Left lung (tissue), 14 donors: ENCODE measurements at places on chromosomes 12 and 14. TPM values are rescaled to one million over a fixed set of nuclear protein-coding genes. Genes with fewer than 3 reads are reported as not detected.
A peak's percentile ranks its signal among the peaks of the same experiment; 100 is the strongest.

DNA sequence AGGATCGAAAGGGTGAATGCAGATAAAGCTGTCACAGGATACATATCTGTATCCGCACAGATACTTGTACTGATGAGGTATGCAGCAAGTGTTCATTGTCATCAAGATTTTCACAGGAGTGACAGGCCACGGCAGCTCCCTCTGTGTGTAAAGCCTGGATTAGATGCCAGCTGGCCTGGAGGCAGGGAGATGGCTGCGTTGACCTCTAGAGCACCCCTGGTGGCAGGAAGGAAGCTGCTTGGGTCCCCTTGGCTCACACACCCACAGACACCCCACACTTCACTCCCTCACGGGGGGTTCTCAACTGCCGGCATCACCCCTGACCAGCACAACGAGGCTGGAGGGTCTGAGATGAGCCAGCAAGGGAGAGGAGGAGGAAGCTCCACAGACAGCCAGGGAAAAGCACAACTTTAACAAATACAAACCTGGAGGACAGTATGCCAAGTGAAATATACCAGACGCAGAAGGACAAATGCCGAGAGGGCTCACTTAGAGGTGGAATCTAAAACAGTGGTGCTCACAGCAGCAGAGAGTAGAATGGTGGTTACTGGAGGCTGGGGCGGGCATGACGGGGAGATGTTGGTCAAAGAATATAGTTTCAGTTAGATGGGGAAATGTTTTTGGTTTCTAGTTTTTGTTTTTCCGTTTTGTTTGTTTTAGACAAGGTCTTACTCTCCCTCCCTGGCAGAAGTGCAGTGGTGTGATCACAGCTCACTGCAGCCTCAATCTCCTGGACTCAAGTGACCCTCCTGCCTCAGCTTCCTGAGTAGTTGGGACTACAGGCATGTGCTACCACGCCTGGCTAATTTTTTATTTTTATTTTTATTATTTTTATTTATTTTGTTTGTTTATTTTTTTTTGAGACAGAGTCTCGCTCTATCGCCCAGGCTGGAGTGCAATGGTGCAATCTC, 45.7 kb downstream of the TEAD4 start:
- H3K4me3 ChIP-seq, result no peak overlapping the region
- no peak for DNase-seq
- no peaks in the 10 kb centered on the region for H3K27me3 ChIP-seq
- no peak overlapping the region for H3K27ac ChIP-seq
- no peaks in the 10 kb centered on the region for H3K4me1 ChIP-seq

DNA sequence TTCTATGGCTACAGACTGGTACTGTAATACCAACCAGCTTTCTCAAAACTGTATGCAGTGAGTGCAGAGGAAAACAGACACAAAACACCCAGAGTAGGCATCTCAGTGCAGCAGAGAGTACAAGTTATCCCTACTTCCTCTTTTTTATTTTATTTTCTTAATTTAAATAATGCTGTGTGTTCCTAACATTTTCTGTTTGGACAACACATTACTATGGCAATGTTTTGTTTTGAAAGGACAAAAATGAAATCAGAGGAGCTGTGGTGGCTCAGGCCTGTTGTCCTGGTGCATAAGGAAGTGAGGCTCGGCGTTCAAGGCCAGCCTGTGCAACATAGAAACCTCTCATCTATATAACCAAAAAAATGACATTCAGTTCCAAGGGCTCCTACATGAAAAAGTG, 33.7 kb upstream of the SELPLG start:
- no peak overlapping the region for H3K27ac ChIP-seq
- H3K4me3 ChIP-seq, result no peak overlapping the region
- no peak for DNase-seq
- no peaks in the 10 kb centered on the region for H3K27me3 ChIP-seq
- H3K36me3 ChIP-seq, result no peaks in the 10 kb centered on the region

DNA sequence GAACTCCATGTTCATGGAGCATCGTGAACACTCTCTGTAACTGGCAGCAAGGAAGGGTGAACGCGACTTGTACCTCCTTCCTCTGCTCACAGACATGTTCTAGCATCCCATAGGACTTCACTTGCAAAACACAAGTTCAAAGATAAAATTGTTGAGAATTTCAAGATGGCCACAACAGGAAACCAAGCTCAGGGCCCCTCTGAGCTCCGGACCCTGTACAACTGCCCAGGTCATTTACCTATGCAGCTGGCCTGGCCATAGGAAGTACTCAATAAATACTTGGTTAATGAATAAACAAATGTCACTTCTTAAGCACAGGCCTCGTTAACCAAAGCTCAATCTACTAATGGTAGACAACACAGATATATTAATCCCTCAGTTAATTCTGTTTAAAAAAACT, 11.7 kb upstream of the PPP4R4 start:
- H3K27me3 ChIP-seq, result peaks cover 7% of the 10 kb centered on the region
- H3K36me3 ChIP-seq, result no peaks in the 10 kb centered on the region
- H3K27ac ChIP-seq, result no peak overlapping the region
- peaks cover 17% of the 10 kb centered on the region for H3K4me1 ChIP-seq

DNA sequence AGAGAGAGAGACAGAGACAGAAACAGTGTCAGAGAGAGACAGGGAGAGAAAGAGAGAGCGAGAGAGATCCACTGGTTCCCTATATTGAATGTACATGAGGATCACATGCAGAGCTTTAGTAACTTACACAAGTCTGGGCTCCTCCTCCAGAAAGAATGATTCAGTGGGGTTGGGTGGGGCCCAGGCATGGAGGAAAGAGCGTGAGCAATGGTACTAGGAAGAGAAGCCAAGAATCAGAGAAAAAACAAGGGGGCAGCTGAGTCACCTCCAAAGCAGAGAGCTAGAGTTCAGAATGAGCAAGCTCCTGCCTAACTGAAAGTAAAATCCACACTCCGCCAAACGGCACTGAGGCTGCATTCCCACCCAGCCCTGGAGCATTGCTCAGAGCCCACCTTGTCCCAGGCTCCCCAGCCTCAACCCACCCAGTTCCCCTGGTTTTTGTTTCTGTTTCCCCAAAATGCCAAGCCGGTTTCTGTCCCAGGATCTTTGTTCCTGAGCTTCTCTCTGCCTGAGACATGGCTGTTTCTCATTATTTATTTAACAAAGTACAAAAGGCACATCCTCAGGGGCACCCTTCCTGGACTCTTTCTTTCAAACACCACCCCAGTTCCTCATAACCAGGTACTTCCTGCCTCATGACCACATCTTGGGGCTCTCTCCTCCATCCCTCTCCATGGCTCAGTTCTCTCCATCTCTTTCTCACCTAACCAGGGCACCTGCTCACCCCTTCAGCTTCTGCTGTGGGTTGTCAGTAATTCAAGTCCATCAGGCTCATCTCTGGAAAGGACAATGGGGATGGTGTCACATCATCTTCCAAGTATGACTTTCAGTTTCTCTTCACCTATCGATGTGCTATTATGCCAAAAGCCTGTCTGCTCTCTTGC, 670.3 kb upstream of the TBX3 start:
- no peaks in the 10 kb centered on the region for H3K36me3 ChIP-seq
- H3K27me3 ChIP-seq, result no peaks in the 10 kb centered on the region
- no peaks in the 10 kb centered on the region for H3K4me1 ChIP-seq

DNA sequence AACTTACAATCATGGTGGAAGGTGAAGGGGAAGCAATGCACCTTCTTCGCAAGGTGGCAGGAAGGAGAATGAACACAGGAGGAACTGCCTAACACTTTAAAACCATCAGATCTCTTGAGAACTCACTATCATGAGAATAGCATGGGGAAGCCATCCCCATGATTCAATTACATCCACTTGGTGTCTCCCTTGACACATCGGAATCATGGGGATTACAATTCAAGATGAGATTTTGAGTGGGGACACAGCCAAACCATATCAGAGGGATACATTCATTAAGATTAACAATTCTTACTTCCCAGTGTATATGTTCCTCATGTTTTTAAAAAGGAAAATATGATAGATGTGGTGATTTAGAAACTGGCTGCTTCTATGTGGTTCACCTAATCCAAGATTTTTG, 117.9 kb downstream of the PDE3A start:
- no peak overlapping the region for H3K4me3 ChIP-seq
- H3K27me3 ChIP-seq, result no peaks in the 10 kb centered on the region
- no peak overlapping the region for H3K27ac ChIP-seq
- H3K36me3 ChIP-seq, result no peaks in the 10 kb centered on the region

DNA sequence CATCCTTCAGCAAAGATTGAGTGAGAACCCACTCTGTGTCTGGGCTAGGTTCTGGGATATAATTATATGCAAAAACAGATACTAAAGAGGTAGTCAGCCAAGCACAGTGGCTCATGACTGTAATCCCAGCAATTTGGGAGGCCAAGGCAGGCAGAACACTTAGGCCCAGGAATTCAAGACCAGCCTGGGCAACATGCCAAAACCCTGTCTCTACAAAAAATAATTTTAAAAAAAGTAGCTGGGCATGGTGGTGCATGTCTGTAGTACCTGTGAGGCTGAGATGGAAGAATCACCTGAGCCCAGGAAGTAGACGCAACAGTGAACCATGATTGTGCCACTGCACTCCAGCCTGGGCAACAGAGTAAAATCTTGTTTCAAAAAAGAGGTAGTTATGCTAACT, 237.5 kb upstream of the HMGA2 start:
- H3K4me1 ChIP-seq, result no peaks in the 10 kb centered on the region
- no peak overlapping the region for H3K4me3 ChIP-seq
- no peak overlapping the region for H3K27ac ChIP-seq
- no peak for DNase-seq

GRCh38 chr12:27595231-27595642, 71.2 kb downstream of the PPFIBP1 start:
- no peaks in the 10 kb centered on the region for H3K36me3 ChIP-seq
- peak; percentile 93 for DNase-seq
- H3K27ac ChIP-seq, result peak overlapping the region; percentile 37
- H3K4me3 ChIP-seq, result no peak overlapping the region

GRCh38 chr12:15118955-15119354, 102.3 kb downstream of the RERG start:
- H3K27me3 ChIP-seq, result no peaks in the 10 kb centered on the region
- DNase-seq, result no peak
- no peak overlapping the region for H3K27ac ChIP-seq
- H3K4me1 ChIP-seq, result no peaks in the 10 kb centered on the region
- no peak overlapping the region for H3K4me3 ChIP-seq
- H3K36me3 ChIP-seq, result no peaks in the 10 kb centered on the region

DNA sequence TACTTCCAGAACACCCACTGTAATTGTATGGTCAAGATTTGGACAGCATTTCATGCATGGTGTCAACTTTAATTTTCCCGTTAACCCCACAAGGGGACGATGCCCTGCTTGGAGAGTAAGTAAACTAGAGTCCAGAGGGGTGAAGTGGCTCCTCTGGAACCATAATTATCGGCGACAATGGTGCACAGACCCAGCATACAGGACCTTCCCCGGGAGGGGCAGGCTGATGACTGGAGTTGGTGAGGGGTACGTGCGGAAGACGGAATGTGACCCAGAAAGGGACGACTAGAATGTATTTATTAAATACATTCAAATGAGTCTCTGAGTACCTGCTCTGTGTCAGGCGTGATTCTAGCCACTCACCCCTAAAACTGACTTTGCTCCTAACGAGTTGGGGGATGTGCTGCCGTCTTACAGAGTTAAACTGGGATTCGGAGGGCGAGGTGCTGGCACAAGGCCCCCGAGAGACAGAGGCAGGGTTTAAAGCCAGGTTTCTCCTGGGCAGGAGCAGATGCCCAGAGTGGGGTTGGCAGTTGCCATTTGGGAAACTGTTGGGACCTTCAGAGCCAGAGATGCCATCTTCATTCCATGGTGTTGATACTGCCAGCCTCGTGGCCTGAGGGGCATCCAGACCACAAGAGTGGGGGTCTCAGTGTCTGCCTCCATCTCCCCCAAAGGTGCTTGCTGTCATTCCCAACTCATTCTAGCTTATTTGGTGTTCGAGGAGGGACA, 10.9 kb downstream of the RTL1 start:
- no peak overlapping the region for H3K27ac ChIP-seq
- H3K4me1 ChIP-seq, result no peaks in the 10 kb centered on the region

DNA sequence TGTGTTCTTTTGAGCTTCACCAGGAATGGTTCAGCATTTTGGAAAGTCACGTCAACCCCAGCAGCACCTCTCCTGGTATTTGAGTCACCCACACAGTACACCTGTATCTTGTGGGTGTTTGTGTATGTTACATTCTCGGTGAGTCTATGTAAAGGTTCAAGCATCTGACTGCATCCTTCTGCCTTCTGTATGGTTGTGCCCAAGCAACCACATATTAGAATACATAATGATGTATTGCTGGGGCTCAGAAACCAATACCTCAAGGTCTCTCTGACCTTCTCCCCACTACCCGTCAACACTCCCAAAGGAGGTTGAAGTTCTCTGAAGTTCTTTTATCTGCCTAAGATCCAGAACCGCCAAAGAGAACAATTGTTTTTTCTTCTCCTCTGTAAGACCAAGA, 9.2 kb upstream of the TMEM229B start:
- H3K27ac ChIP-seq, result no peak overlapping the region
- no peaks in the 10 kb centered on the region for H3K36me3 ChIP-seq
- H3K27me3 ChIP-seq, result no peaks in the 10 kb centered on the region

DNA sequence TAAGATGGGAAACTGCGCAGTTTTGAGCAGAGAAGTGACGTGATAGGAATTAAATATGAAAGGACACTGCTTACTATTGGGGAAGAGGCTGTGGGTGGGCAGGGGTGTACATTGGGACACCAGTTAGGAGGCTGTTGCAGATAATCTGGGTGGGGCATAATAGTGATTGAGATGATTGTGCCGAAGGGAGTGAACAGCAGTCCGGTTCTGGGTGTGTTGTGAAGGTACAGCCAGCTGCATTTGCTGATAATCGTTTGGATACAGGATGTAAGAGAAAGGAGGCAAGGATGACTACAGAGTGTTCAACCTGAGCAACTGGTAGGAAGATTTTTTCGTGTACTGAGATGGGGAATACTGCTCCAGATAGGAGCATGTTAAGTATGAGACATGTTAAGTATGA, 205.2 kb upstream of the NEDD1 start:
- H3K27ac ChIP-seq, result no peak overlapping the region
- H3K36me3 ChIP-seq, result no peaks in the 10 kb centered on the region
- H3K27me3 ChIP-seq, result no peaks in the 10 kb centered on the region
- H3K4me1 ChIP-seq, result no peaks in the 10 kb centered on the region
- no peak for DNase-seq

- H3K4me1 ChIP-seq, result no peaks in the 10 kb centered on the region
- no peaks in the 10 kb centered on the region for H3K27me3 ChIP-seq
- no peak overlapping the region for H3K4me3 ChIP-seq
- no peaks in the 10 kb centered on the region for H3K36me3 ChIP-seq
- no peak overlapping the region for H3K27ac ChIP-seq
- DNase-seq, result no peak
Measured at GRCh38 chr14:29062976-29063375, 296.4 kb downstream of the FOXG1 start.

- H3K27ac ChIP-seq, result no peak overlapping the region
- no peaks in the 10 kb centered on the region for H3K27me3 ChIP-seq
- H3K36me3 ChIP-seq, result no peaks in the 10 kb centered on the region
- no peak for DNase-seq
Measured at GRCh38 chr12:9741726-9742125, 8.8 kb upstream of the CLECL1 start.

The OR6C74 gene
- not detected for total RNA-seq

The ARG2 gene
- total RNA-seq, result 14.8 TPM

The PAPLN gene
- total RNA-seq, result 21.0 TPM

The KRT3 gene
- not detected for total RNA-seq

The DIO2 gene
- total RNA-seq, result 7.5 TPM

The TTC7B gene
- total RNA-seq, result 33.1 TPM

The SLCO1B1 gene
- not detected for total RNA-seq

The CFAP251 gene
- total RNA-seq, result 8.4 TPM
